Small intestine (tissue), 16 donors: ENCODE measurements at places on chromosomes 16 and 17. TPM values are rescaled to one million over a fixed set of nuclear protein-coding genes. Genes with fewer than 3 reads are reported as not detected.
A peak's percentile ranks its signal among the peaks of the same experiment; 100 is the strongest.

- DNase-seq: no peak
These were observed 856.7 kb downstream of the CDH8 start for GRCh38 chr16:61179561-61179960.

- no peak for DNase-seq
These were observed 92.4 kb upstream of the HS3ST2 start for GRCh38 chr16:22721511-22722100.

DNA sequence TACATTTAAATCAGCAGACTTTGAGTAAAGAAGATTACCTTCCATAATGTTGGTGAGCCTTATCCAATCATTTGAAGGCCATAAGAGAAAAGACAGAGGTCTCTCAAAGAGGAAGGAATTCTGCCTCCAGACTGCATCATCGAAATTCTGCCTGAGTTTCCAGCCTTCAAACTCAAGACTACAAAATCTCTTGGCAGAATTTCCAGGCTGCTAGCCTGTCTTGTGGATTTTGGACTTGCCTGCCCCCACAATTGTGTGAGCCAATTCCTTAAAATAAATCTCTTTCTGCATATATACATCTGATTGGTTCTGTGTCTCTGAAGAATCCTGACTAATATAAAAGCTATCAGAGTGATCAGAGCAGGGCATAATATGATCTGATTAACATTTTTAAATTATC lies 216.6 kb upstream of the CPHXL start:
- no peak for DNase-seq

- peak; percentile 8 for DNase-seq
These were observed 44.0 kb downstream of the MARVELD3 start for GRCh38 chr16:71669926-71670536.

GRCh38 chr16:11414815-11415775 lies 69.8 kb downstream of the RMI2 start:
- no peak for DNase-seq

GRCh38 chr16:66510711-66511601 lies 39.0 kb downstream of the TK2 start:
- DNase-seq: no peak

- no peak for DNase-seq
These were observed 68.5 kb upstream of the PMFBP1 start for GRCh38 chr16:72240466-72240865.

TNFSF13 gene
- polyA plus RNA-seq: 23.0 TPM

TEDC2 gene
- polyA plus RNA-seq: 0.67 TPM

DYNLL2 gene
- polyA plus RNA-seq: 40.8 TPM

DHRS7C gene
- 0.50 TPM for polyA plus RNA-seq

KRT9 gene
- polyA plus RNA-seq: not detected
